ENCODE measurements at places on chromosomes 3 and 15. TPM values are rescaled to one million over a fixed set of nuclear protein-coding genes. Genes with fewer than 3 reads are reported as not detected.

- no peak overlapping the region for H3K4me3 ChIP-seq
- H3K36me3 ChIP-seq, result no peaks in the 10 kb centered on the region
- H3K4me1 ChIP-seq, result no peaks in the 10 kb centered on the region
- no peak for DNase-seq
- no peak overlapping the region for H3K27ac ChIP-seq
- H3K27me3 ChIP-seq, result peaks cover 4% of the 10 kb centered on the region
Observed at GRCh38 chr3:8741581-8742261, 8.1 kb downstream of the CAV3 start.

- no peak overlapping the region for H3K4me3 ChIP-seq
- no peak overlapping the region for H3K27ac ChIP-seq
- H3K4me1 ChIP-seq, result no peaks in the 10 kb centered on the region
Observed at GRCh38 chr3:9978710-9979305, 7.8 kb downstream of the EMC3 start.

- no peak overlapping the region for H3K27ac ChIP-seq
- H3K36me3 ChIP-seq, result no peaks in the 10 kb centered on the region
- no peaks in the 10 kb centered on the region for H3K27me3 ChIP-seq
- no peaks in the 10 kb centered on the region for H3K4me1 ChIP-seq
- no peak overlapping the region for H3K4me3 ChIP-seq
Observed at GRCh38 chr3:19641408-19641807, 292.6 kb downstream of the EFHB start.

GRCh38 chr3:69998759-69999139 lies 784 bp upstream of the SAMMSON start:
- no peak overlapping the region for H3K4me3 ChIP-seq
- no peaks in the 10 kb centered on the region for H3K4me1 ChIP-seq
- DNase-seq, result no peak
- H3K27ac ChIP-seq, result no peak overlapping the region
- H3K27me3 ChIP-seq, result no peaks in the 10 kb centered on the region
- H3K36me3 ChIP-seq, result no peaks in the 10 kb centered on the region

GRCh38 chr3:53694666-53695323 lies 151.4 kb downstream of the CHDH start:
- no peak overlapping the region for H3K27ac ChIP-seq
- DNase-seq, result no peak
- H3K27me3 ChIP-seq, result no peaks in the 10 kb centered on the region
- H3K4me3 ChIP-seq, result no peak overlapping the region

DNA sequence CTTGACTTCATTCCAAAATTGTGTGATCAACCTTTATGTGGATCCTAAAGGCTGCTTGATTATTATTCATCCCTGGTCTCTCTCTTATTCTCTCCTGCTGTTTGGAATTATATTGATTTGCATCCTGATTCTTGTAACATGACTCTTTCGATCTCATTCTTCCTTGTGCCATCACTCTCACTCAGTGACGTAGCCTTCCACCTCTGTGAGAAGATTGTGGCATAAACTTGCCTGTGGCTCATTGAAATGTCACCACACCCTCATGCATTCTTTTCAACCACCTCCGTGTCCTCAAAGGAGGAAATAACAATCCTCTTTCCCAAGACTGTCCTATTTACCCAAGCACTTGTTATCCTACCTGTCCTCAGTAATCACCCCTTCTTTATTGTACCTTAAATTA lies 41.3 kb upstream of the GCNT3 start:
- no peaks in the 10 kb centered on the region for H3K36me3 ChIP-seq
- H3K27ac ChIP-seq, result no peak overlapping the region
- no peak overlapping the region for H3K4me3 ChIP-seq
- H3K4me1 ChIP-seq, result no peaks in the 10 kb centered on the region

GRCh38 chr3:42191443-42191747 lies 74.6 kb downstream of the CCK start:
- no peak overlapping the region for H3K4me3 ChIP-seq
- H3K4me1 ChIP-seq, result peaks cover 58% of the 10 kb centered on the region
- H3K36me3 ChIP-seq, result peaks cover 94% of the 10 kb centered on the region
- DNase-seq, result no peak

GRCh38 chr3:111151438-111151837 lies 79.8 kb downstream of the NECTIN3 start:
- no peak overlapping the region for H3K4me3 ChIP-seq
- H3K36me3 ChIP-seq, result no peaks in the 10 kb centered on the region
- no peaks in the 10 kb centered on the region for H3K27me3 ChIP-seq
- H3K27ac ChIP-seq, result no peak overlapping the region

DNA sequence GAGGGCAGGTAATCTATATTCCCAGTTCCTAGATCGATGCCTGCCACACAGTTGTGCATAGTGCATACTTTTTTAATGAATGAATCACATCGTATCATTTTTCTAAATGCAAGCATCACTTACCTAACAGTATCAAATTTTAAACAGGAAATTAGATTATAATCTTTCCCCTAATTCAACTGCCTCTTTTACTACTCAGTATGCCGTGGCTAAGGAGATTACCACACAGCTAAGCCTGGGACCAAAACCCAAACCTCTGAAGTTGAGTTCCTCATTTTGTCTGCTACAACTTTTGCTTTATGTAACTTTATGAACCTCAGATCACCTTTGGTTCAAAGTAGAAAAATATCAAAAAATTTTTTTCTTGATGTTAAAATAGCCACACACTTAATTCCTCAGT lies 53.2 kb upstream of the FNDC3B start:
- peaks cover 8% of the 10 kb centered on the region for H3K4me1 ChIP-seq
- DNase-seq, result no peak
- H3K36me3 ChIP-seq, result no peaks in the 10 kb centered on the region
- H3K27ac ChIP-seq, result peak overlapping the region; percentile 42
- H3K4me3 ChIP-seq, result no peak overlapping the region

- no peak overlapping the region for H3K4me3 ChIP-seq
- peak overlapping the region; percentile 31 for H3K27ac ChIP-seq
- no peak for DNase-seq
Observed at GRCh38 chr3:39541917-39542329, 74.4 kb downstream of the MOBP start.

GRCh38 chr3:24351779-24352469 lies 142.7 kb downstream of the THRB start:
- no peak overlapping the region for H3K4me3 ChIP-seq
- no peak for DNase-seq
- H3K27ac ChIP-seq, result no peak overlapping the region
- no peaks in the 10 kb centered on the region for H3K36me3 ChIP-seq
- H3K4me1 ChIP-seq, result no peaks in the 10 kb centered on the region
- no peaks in the 10 kb centered on the region for H3K27me3 ChIP-seq

GRCh38 chr15:68770216-68770615 lies 50.5 kb downstream of the ANP32A start:
- no peaks in the 10 kb centered on the region for H3K36me3 ChIP-seq
- H3K4me3 ChIP-seq, result no peak overlapping the region
- DNase-seq, result no peak
- no peaks in the 10 kb centered on the region for H3K27me3 ChIP-seq

- H3K4me3 ChIP-seq, result peak overlapping the region; percentile 76
- H3K36me3 ChIP-seq, result no peaks in the 10 kb centered on the region
- H3K4me1 ChIP-seq, result peaks cover 14% of the 10 kb centered on the region
Observed at GRCh38 chr3:186772701-186773417, 10.5 kb upstream of the EIF4A2 start.

DNA sequence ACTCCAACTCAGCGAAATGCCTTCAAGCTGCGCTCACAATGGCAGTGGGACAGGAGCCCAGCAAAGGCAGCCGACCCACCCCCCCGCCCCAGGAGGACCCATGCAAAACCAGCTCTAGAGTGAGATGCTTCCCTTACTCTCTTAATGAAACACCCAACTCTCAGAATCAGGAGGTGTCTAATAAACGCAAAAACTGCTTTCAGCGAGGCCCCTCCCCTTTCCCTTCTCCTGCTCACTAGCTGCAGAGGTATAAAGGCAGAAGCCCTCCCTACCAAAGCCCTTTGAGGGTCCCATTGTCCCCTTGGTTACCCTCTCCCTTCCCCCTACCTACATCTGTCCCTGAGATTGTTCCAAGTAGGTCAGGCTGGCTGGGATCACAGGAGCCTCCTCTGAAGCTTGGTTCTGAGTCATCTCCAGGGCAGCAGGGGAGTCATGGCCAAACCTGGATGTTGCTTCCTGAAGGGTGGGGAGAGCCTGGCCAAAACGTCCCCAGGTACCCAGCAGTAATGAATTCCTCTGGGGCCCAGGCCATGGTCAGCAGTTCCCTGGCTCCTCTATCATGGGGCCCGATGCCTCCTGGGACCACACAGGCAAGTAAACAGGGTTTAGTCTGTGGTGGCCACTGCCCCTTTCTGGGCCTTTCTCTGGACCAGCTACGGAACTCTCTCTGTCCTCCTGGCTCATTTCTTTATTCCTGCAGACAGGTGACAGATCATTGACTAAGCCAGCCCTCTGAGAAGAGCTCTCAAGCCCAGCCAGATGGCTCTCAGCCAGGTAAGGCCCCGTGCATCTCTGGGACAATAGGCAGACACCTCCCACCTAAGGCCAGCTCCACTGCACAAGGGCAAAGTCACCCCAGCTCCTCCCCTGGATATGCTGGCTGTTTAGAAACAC lies 8.6 kb downstream of the KLHL25 start:
- DNase-seq, result peak; percentile 70
- H3K27me3 ChIP-seq, result no peaks in the 10 kb centered on the region
- H3K4me3 ChIP-seq, result no peak overlapping the region
- peaks cover 20% of the 10 kb centered on the region for H3K4me1 ChIP-seq
- H3K27ac ChIP-seq, result no peak overlapping the region

DNA sequence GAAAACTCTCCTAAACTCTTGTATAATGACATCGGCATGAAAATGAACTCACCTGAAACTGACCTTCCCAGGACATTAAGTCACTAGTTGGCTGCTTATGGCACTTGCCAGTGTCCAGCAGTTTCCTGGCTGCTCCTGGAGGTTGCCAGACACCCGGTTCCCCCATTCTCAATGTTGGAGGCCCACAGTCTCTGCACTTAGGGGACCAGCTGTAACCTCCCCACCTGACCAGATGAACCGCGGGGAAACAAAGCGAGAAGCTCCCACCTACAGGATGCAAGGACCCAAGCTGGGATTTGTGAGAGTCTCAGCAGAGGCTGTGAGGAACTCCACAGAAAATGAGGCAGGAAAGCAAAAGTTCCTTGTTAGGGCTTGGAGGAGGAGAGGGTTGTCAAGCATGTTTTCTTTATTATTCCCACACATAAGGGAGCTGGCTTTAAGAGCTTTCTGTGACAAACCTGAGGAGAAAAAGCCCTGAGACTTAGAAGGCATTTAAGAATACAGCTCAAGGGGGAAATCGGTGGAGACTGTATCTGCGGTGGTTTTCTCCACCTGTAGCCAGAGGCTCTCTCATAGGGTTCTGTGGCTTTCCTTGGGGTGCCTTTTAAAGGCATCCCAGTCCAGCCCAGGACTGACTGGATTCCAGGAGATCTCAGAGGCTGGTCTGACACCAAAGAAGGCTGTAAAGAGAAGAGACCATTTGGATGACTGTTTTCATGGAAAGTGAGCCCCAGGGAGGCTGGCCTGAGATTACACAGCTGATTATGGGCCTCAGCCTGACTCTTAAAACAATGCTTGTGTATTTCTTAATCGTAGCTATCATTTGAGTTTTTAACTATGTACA lies 4.6 kb downstream of the TPM1 start:
- H3K4me1 ChIP-seq, result peaks cover 75% of the 10 kb centered on the region
- H3K4me3 ChIP-seq, result peak overlapping the region; percentile 99
- H3K27ac ChIP-seq, result peak overlapping the region; percentile 84
- DNase-seq, result no peak
- no peaks in the 10 kb centered on the region for H3K36me3 ChIP-seq
- H3K27me3 ChIP-seq, result peaks cover 54% of the 10 kb centered on the region

DNA sequence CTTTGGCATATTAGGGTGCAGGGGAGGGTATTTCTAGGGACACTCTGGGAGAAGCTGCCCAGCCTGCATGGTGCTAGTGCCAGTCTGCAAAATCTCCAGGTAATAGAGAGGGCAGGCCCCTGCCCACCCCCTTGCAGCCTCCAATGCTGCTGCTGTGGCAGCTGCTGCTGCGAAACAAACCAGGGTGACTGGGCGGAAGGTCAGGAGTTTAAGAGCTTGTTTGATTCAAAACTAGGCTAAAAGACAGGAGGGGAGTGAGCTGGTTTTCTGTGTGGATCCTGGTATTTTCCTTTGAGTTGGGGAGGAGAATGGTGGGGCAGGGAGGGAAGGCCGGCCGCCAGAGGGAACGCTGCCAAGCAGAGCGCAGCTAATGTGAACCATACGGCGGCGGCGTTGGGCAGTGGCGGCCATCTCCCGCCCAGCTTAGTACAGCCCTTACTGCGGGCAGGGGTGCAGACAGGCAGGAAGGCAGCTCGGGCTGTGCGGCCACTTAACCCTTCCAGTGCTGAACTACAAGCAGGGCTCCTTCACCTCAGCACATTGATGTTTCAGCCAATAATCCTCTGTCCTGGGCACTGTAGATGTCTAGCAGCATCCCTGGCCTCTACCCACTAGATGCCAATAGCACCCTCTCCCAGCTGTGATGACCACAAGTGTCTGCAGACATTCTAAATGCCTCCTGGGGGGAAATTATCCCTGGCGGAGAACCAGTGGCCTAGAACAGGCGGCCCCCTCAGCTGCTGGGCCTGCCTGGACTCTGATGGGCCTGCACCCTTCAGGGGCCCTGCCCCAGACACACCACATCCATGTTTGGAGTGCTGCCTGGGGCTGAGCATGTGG lies 125.7 kb downstream of the EEFSEC start:
- H3K27me3 ChIP-seq, result no peaks in the 10 kb centered on the region
- H3K4me3 ChIP-seq, result no peak overlapping the region
- peak overlapping the region; percentile 45 for H3K27ac ChIP-seq
- peaks cover 2% of the 10 kb centered on the region for H3K4me1 ChIP-seq
- H3K36me3 ChIP-seq, result no peaks in the 10 kb centered on the region

- H3K36me3 ChIP-seq, result peaks cover 16% of the 10 kb centered on the region
- no peak for DNase-seq
- peaks cover 8% of the 10 kb centered on the region for H3K4me1 ChIP-seq
- H3K27me3 ChIP-seq, result no peaks in the 10 kb centered on the region
- H3K4me3 ChIP-seq, result no peak overlapping the region
- no peak overlapping the region for H3K27ac ChIP-seq
Observed at GRCh38 chr3:100316641-100317069, 17.9 kb upstream of the NIT2 start.

Gene GOLGA8K
- 3.2 TPM for total RNA-seq

Gene SLCO2A1
- 79.5 TPM for total RNA-seq

Gene NLGN1
- total RNA-seq, result not detected

Gene GDPGP1
- 9.7 TPM for total RNA-seq

Gene PTPRG
- 57.4 TPM for total RNA-seq

Gene UBR1
- 69.2 TPM for total RNA-seq

Gene HRG
- total RNA-seq, result not detected
